ENCODE measurements at places on chromosomes 16 and 17. TPM values are rescaled to one million over a fixed set of nuclear protein-coding genes. Genes with fewer than 3 reads are reported as not detected.

The MT4 gene
- total RNA-seq: not detected

The KRT32 gene
- total RNA-seq: not detected

The SCGB1C2 gene
- total RNA-seq: not detected

The SRCIN1 gene
- total RNA-seq: 2.9 TPM

The DBNDD1 gene
- 56.9 TPM for total RNA-seq

The PLCG2 gene
- 4.5 TPM for total RNA-seq

The CSH2 gene
- total RNA-seq: not detected

The CCL7 gene
- 0.62 TPM for total RNA-seq

The SLC47A1 gene
- total RNA-seq: 22.7 TPM

The PIP4K2B gene
- 37.3 TPM for total RNA-seq

The TMC7 gene
- 7.6 TPM for total RNA-seq

The CRLF3 gene
- 15.7 TPM for total RNA-seq

The BCAS3 gene
- 7.1 TPM for total RNA-seq

The ZG16B gene
- total RNA-seq: 0.91 TPM
